ENCODE measurements at places on chromosomes 5 and 9.

DNA sequence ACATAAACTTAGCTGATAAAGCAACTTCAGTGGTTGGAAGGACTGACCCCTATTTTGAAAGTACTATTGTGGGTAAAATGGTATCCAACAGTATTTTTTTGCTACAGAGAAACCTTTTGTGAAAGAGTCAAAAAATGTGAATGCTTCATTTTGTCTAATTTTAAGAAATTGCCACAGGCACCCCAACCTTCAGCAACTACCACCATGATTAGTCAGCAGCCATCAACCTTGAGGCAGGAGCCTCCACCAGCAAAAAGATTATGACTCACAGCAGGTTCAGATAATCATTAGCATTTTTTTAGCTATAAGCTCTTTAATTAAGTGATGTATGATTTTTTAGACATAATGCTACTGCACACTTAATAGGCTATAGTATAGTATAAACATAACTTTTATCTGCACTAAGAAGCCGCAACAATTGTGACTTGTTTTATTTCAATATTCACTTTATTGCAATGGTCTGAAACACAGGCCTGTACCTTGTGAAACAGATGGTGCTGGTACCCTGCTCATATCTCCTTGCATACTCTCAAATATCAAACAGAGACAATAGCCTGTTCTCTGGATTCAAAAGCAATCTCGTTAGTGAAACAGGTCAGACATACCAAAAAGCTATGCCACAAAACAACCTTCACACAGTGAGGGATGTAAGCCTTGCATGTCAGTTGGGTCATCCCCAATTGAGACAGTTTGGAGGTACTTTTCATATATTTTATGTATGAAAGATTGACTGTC lies 261.2 kb upstream of the FAM174A start:
- no peak for DNase-seq

DNA sequence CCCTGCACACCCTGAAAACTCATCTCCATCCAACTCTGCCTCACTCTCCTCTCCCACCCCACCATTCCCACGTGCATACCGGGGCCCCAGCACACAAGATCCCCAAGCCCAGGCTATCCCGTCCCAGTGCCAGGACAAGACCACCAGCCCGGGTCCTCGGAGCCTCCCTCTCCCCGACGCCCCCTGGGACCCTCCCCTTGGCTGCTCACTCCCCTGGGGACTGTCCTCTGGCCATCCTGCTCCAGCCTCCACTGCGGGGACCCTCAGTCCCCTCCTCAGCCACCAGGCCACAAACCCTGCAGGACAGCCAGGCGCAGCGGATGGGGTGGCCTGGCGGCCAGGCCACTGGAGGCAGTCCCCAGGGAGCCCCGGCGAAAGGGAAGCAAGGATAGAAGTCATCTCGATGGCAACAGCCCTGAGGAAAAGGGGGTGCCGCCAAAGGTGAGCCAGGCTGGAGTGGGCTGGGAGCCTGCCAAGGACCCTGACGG lies 62.8 kb downstream of the C9orf50 start:
- DNase-seq = no peak

DNA sequence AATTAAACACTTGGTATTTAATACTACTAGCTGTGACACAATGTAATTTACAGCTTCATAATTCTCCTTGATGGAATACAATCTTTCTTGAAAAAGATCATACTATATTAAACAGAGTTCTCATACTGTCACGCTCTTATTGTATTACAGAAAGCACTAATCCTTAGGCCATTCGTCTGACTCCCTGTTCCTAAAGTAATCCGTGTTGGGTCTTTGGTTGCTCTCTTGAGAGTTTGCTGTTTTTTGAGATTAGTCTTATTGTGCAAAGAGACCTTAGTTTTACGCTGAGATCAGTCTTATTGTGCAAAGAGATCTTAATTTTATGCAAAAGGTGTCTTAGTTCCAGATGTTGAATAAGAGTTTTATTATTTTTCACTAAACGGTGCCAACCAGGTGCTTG lies 190.6 kb downstream of the ISL1 start:
- no peak for DNase-seq

DNA sequence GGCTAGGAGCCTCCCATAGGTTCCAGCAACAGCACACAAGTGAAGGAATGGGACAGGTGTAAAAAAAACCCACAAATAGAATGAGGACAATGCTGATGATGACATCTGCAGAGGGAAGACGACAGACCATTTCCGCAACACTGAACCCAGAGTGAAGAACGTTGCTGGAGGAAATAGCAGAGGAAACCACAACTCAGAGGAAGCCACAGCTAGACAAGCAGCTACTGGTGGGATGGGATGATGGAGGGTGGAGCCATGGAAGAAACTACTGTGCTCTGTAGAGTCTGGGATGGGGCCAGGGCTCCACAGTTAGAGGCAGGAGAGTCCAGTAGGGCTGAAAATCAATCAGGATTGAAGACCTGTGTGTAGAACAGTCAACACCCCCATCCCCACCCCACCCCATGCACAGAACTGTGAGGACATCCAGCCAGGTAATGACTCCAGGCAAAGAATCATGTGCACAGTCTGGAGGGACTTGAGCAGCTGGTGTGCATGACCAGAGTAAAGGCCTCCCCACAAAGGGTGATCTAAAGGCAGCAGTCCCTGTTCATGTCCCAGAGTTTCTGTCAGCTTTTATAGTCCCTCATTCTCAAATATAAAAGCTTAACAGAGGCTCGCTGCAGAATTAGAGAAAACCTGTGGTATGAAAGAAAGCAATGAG lies 65.2 kb upstream of the SPIN1 start:
- peak; percentile 35 for DNase-seq

DNA sequence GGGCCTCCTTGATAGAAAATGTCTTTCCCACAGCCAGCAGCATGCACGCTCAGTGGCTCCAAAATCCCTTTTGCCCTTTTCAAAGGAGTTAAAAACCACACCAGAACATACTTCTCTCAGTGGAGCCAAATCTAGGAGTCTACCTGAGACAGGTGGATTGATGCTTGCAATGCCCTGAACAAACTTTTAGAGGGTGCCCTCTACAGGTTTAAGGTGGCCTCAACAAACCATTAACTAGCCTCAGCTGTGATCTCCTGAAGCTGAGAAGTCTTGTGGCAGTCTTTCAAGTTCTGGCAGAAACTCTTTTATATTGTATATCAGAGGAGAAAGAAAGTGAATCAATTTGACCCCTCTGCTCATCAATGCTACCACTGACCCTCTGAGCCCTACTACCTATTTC lies 125.4 kb downstream of the MED27 start:
- no peak for DNase-seq

- no peak for DNase-seq
Observed at GRCh38 chr5:178296066-178296465, 63.5 kb upstream of the PHYKPL start.

DNA sequence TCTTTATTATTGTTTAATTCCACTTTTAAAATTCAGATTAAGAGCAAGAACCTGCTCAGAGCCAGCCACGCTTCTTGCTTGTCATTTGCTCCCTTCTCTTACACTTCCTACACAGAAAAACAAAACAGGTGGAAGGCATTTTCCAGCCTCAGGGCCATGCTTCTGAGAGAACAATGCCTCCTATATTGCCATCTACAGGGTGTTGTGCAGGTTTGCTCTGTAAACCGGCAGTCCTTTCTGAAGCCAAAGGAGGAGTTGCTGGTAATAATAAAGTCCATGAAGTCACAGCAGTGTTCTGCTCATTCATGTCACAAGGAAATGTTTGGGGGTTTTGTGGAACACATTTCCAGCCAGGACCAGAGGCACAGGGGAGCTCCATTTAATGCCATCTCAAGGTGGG lies 16.1 kb upstream of the PRLR start:
- no peak for DNase-seq

GRCh38 chr5:395156-395920 lies 47.6 kb upstream of the EXOC3 start:
- no peak for DNase-seq

DNA sequence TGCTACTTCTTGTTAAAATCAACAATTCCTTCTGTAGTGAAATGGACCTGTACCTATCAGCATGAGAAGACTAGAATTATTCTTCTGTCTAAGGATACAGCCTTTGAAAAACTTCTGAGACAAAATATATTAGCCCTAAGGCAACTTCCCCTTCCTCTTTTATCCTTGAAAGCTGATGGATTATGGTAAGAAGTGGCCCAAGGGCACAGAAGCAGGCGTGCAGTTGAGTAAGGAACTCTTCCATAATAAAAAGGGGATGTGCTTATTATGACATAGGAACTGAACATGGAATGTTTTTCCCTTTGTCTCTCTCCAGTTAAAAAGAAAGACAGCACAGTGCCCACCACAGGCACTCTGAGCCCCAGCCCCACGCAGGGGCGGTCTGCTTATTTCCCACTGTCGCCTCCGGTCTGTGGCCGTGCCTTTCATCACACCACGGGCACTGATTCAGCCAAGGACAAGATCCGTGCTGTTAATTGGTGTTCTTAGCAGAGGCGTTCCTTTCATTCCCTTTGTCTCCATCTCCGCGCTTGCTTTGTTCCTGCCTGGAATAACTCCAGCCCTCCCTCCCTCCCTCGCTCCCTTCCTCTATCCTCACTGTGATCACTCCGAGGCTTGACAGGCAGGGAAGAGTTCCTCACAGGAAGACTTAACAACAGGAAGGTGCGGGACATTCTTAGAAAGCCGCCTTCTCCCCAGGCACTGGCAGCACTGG lies 135.9 kb upstream of the OTULINL start:
- no peak for DNase-seq

DNA sequence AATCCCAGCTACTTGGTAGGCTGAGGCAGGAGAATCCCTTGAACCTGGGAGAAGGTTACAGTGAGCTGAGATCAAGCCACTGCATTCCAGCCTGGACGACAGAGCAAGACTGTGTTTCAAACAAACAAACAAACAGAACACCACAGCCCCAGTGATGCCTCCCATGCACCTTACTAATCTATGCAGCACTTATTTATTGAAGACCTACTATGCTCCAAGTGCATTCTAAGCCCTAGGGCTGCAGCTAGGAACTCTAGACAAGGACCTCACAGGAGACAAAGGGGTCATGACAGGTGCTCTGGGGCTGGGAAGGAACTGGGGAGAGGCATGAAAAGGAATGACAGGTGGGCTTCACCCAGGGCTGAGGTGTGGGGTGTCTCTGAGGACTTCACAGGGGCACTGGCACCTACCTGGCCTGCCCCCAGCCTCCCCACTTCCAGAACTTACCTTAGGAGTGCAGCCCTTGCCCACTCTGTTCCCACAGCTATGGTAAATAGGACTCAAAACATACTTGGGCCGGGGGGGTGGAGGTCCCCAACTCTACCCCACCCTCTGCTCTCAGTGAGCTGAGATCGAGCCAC lies 69.4 kb downstream of the C9orf50 start:
- no peak for DNase-seq

DNA sequence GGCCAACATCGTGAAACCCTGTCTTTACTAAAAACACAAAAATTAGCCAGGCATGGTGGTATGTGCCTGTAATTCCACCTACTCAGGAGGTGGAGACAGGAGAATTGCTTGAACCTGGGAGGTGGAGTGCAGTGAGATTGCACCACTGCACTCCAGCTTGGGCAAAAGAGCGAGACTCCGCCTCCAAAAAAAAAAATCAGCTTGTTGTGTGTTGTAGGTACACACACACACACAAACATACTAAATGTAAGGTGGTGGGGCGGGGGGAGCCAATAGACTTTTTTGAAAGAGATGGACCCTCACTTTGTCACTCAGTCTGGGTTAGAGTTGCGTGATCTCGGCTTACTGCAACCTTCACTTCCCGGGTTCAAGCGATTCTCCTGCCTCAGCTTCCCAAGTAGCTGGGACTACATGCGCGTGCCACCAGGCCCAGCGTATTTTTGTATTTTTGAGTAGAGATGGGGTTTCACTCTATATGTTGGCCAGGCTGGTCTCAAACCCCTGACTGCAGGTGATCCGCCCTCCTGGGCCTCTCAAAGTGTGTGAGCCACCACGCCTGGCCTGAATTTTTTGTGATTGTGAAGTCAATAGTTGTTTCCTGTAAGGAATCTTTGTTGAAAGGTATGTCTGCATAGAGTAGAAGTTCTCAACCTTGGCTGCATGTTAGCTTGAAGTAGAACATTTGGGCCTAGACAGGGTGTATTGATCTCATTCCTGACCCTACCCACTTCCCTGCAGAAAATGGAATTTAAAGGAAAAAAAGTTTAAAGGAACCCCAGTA lies 13.7 kb downstream of the NPM1 start:
- DNase-seq = no peak

DNA sequence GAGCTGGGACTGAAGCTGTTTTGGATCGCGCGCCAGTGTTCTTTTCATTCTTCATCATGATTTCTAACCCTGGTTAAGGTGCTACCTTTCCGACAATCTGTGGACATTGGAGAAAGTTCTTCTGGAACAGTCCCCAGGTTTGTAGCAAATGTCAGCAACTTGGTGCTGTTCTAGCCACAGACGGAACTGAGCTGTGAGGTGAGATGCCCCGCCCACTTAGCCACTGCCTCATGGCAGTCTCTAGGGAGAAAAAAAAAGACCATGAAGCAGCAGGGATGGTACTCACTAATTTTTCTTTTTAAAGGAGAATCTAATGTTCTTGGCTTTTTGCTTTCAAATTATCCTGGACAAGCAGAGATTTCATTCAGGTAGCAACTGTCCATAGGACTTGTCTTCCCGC lies 72.1 kb upstream of the STK32A start:
- DNase-seq = no peak

DNA sequence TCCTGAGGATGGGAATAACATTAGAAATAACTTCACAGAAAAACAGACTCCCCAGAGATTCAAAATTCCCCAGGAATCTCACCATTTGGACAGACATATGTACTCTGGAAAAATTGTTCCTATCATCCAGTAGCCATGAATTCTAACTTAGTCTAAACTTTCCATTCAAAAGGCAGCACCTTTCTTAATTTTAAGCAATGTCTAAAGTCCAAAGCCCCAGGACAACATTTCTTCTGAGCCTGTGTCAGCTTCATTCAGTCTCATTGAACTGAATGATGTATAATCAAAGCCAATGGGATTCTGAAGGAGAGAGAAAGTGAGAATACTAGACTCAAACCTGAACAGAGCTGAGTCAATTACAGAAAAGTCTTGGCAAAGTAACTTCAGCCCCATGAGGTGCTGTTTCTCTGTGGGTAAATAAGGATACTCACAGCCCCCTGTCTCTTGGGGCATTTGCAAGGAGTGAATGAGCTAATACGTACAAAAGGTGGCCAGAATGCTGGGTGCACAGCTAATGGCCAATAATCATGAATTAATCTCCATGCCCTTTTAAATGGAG lies 140.6 kb downstream of the SEMA5A start:
- DNase-seq = no peak

- DNase-seq = no peak
Observed at GRCh38 chr5:170471551-170472178, 32.2 kb upstream of the KCNIP1 start.

GRCh38 chr9:17810728-17811571 lies 232.1 kb downstream of the SH3GL2 start:
- DNase-seq = peak; percentile 24

Measured in stimulated activated CD4-positive, alpha-beta T cell treated with anti-CD3 and anti-CD28 coated beads, Interleukin-4, amount 100 ng/mL, for 24 hours (primary cell).